ENCODE measurements at places on chromosomes 16 and 17. TPM values are rescaled to one million over a fixed set of nuclear protein-coding genes. Genes with fewer than 3 reads are reported as not detected.

SYNGR3 gene
- total RNA-seq, result 1.4 TPM

SOX9 gene
- 9.3 TPM for total RNA-seq

- ATAC-seq, result no peak
Measured at GRCh38 chr17:1212946-1213345, 33.2 kb upstream of the ABR start.

DNA sequence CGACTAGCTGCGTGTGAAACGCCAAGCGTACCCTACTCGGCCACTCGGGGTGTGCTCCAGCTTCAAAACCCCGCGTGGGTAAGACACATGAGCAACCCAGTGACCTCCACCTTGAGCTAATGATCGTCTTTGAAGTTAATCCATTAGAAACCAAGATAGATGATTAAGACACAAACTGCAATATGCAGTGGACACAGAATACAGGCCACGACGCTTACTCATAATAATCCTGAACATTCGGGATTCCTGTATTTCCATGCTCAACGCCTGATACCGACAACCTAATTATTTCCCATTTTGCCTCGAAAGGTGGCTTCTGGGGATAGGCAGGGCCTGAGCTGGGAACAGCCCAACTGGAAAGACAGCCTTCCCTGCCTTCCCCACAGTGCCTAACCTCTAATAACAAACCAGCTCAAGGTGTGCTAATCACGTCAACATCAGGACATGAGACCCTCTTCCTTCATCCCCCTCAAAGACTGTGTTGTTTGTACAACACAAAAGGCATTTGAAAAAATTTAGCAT, 504 bp upstream of the COPRS start:
- ATAC-seq, result no peak

GRCh38 chr17:77086433-77087010, 54.2 kb upstream of the SEC14L1 start:
- ATAC-seq, result peak; percentile 27

GRCh38 chr17:64084086-64084939, 45.6 kb downstream of the ERN1 start:
- no peak for ATAC-seq

DNA sequence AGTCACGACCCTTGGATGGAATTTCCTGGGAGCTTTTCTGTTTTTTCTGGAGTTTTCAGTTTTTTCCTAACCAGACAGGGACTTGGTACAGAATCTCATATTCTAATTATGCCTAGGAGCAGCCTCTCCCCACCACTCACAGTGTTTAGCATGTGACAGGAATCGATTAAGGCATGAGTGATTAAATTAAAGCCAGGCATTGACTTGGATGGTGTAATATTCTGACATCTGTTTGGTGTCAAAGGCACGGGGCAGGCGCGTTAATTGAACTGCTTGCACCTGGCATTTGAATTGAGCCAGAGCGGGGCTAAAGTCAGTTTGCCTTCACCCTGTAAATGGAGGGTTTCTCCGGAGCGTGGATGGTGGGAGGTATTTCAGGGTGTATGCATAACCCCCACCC, 11.9 kb downstream of the MAPT start:
- ATAC-seq, result peak; percentile 84

E4F1 gene
- total RNA-seq, result 36.7 TPM

DNA sequence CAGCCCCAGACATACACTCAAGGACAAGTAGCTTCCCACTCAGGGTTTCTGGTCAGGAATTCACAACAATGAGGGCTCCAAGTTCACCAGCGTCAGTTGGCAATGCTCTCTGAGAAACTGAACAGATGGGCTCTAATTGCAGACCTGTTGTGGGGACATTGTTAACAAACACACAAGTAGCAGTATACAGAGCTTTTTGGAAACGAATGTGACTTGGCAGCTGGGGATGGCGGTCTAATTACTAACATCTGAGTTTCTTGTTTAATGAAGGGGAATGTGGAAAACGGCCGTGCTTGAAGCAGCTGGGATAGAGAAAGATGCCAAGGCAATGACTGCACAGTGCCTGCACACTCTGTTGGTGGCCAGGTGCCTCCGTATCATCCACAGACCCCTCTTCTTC, 316.1 kb upstream of the IRX3 start:
- ATAC-seq, result no peak

HOXB6 gene
- 6.7 TPM for total RNA-seq

DNA sequence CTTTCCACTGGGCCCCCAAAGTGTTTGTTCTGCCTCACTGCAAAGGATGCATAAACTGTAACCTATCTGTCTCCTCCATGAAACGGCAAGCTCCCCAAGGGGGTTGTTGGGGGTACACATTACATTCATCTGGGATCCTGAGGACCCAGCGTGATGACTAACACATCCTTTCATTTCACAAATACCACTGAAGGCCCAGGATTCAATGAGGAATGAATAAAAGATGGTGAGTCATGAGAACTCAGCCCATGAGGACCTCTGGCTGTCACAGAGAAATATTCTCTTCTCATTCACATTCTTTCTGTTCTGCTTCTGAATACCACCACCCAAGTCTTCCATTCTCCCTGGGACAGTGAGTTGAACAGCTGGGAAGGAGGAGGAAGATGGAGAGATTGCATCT, 149.8 kb downstream of the RBFOX3 start:
- peak; percentile 66 for ATAC-seq

DNA sequence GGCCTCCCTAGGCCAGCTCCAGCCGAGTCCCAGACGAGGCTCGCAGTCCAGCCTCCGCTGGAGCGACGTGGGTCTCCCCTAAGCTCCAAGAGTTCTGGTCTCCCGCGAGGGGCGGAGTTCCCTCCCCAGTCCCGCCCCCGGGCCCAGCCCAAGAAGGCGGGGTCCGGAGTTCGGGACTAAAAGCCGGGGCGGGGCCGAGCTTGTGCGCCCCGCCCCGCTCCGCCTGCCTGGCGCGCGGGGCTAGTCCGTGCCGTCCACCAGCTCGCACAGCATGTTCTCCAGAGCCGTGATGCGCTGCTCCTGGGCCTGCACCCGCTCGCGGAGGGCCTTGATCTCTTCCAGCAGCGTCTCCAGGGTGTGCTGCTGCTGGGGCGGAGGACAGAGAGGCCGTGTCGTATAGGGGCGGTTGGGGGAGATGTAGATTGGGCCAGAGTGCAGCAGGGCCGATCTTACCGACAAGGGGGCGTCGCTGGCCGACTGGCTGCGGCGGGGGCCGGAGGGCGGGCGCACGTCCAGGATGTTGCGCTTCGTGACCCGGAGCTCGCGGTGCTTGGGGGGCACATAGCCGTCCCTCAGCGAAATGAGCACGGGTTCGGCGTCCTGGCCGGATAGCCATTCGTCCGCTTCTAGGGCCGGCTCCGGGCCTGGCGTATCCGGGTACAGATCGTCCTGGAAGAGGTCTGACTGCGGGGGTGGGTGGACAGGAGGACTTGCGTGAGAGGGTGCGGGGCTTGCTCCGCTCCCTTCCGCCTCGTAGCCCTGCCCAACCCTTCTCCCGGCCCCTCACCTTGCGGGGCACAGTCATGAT, 7.0 kb downstream of the CORO6 start:
- ATAC-seq, result peak; percentile 72

DNA sequence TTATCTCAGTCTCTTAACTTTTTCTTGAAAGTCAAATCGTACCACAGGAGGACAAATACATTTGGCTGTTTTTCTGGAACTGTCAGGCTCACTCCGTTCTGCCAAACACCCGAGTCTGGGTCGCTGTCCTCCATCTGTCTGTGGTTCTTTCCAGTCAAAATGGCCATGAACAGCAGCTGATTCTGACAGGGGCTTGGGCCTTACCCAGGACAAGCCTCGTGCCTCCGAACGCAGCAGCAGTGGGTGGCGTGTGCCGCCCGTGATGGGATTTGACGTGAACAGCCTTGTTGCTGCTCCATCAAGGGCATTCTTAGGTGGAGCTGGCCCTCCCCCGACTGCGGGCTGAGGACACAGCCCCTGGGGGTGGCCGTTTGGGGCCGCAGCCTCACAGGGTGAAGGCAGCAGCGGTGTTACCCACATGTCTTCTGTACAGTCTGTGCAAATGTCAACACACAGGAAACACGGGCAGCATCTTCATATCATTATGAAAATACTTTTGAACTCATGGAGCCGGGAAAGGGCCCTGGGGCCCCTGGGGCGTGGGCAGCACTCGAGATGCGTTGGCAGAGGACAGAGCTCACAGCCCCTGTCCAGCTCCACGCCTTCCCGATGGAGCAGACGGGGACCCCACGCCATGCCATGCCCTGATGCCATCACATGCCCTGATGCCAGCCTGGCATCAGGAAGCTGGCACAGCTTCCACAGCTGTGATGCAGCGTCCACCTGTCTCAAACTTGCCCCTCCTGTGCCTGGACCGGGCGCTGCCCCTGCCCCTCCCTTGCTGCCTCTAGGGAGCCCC, 8.6 kb upstream of the ACSF3 start:
- no peak for ATAC-seq

DNA sequence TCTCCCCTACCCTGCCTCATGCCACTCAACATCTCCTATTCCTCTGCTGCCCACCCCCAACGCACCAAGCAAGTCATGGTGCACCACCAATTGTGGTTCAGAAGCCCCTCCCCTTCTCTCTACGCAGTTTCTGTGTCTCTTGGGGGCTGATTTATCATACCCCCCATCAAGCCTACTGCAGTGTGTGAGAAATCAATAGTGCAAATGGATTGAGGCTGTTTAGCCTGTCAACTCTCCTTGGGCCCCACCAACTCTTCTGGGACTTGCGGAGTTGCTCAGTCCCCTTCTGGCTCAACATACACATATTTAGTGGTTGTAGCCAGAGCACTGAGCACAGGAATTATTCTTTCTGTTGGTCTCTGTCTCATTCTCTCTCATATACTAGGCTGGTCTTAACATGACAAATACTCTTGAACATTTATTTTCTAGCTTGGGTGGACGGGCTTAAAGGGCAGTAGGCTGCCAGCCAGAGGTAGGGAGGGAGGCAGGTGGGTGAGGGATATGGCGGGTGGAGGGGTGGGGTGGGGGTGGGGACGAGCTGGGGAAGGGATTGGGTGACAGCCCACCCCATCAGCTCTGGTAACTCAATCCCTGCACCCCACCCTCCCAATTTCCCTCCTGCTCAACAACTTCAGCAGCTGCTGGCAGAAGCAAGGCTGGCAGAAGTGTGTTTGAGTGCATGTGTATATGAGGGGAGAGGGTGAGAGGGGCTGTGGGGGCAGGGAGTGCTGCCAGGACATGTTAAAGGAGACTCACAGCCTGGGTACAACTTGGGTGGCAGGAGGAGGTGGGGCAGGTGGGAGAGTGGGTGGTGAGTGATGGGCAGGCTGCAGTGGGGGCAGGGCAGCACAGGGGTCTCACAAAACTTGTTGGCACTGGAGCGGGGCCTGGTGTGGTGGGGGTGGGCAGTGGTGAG, 4.9 kb downstream of the RARA start:
- ATAC-seq, result no peak

Measured in motor neuron (in vitro differentiated cells).